ENCODE measurements at places on chromosomes 16 and 17.

GRCh38 chr16:88108762-88109161 is 157.5 kb downstream of the BANP start:
- DNase-seq: no peak

GRCh38 chr17:17028059-17028877 is 14.0 kb upstream of the MPRIP start:
- no peak for DNase-seq

- DNase-seq: no peak
These were observed 174.9 kb upstream of the CIBAR2 start for GRCh38 chr16:85286951-85287814.

- no peak for DNase-seq
These were observed 386.6 kb downstream of the XYLT1 start for GRCh38 chr16:17084130-17084529.

DNA sequence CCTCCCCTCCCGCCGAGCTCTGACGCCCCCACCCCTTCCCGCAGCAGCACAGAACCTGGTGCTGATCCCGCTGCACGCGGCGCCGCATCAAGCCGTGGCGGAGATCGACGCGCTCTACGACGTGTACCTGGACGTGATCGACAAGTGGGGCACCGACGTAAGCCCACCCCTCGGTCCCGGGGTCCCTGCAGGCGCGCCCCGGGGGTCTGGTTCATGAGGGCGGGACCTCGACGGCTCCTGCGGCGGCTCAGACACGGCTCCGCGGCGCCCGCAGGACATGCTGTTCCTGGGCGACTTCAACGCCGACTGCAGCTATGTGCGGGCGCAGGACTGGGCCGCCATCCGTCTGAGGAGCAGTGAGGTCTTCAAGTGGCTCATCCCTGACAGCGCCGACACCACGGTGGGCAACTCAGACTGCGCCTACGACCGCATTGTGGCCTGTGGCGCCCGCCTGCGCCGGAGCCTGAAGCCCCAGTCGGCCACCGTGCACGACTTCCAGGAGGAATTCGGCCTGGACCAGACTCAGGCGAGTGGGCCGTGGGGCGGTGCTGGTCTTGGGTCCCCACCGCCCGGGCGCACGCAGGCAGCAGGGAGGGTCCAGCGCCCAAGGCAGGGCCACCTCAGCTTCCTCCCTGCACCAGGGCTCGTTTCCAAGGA is 1.4 kb downstream of the DNASE1L2 start:
- no peak for DNase-seq

DNA sequence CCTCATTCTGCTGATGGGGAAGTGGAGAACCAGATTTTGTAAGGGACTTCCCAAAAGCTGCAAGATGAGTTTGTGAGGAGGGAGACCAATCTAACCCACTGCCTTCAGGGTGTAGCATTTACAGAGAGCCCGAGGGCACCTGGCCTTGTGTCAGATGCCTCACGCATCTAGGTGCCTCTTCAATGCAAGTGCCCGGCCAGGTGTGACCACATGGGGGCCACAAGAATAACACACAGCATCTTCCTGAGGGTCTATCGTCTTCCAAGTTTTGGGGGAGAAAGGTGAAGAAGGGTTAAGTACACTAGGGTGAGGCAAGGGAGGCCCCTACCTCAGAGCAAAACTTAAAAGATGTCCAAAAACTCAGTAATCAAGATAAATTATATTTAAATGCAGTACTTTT is 401.7 kb upstream of the CDH5 start:
- no peak for DNase-seq

DNA sequence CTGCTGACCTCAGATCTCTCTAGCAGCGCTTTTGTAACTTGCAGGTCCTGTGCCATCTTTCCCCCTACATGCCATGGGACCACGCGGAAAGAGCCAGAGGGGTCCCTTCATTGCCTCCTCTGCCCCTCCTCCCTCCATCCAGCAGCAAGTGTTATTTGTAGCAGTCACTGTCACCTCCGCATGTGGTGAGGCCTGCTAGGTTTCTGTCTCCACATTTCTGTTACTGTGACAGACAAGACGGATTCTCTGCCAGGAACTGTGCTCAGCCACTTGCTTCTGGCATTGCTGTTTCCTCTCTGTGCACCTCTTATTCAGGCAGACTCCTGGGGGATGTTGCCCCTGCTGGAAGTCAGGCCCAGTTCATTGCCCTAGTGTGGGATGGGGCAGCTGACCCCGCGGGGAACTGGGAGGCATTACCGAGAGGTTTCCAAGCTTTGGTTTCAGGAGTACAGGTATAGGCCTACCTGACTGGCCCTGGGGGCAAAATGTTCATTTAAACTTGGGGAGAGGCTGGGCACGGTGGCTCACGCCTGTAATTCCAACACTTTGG is 61.2 kb downstream of the RAB11FIP4 start:
- no peak for DNase-seq

GRCh38 chr17:30992551-30992950 is 21.7 kb downstream of the RNF135 start:
- DNase-seq: no peak

- DNase-seq: no peak
These were observed 37.6 kb downstream of the OR3A1 start for GRCh38 chr17:3260600-3260999.

DNA sequence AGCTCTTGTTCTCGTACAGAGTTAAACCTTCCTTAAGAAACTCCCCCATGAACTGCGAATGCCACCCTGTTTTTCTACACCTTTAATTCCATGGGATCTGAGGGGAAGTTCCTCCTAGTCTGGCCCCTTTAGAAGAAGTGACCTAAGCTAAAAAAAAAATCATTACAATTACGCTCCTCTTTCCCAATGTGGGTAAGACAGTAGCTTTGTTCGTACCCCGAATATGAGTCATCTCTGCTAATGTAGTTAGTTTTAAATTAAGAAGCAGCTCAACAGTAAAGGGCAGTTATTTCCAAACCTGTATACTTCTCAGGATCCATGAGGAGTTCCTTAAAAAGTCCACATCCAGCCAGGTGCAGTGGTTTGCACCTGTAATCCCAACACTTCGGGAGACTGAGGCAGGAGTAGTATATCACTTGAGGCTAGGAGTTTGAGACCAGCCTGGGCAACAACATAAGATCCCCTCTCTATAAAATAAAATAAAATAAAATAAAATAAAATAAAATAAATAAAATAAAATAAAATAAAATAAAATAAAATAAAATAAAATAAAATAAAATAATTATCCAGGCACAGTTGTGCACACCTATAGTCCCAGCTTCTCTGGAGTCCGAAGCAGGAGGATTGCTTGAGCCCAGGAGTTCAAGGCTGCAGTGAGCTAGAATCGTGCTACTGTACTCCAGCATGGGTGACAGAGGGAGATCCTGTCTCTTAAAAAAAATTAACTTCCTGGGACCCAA is 26.1 kb downstream of the RCVRN start:
- DNase-seq: no peak

DNA sequence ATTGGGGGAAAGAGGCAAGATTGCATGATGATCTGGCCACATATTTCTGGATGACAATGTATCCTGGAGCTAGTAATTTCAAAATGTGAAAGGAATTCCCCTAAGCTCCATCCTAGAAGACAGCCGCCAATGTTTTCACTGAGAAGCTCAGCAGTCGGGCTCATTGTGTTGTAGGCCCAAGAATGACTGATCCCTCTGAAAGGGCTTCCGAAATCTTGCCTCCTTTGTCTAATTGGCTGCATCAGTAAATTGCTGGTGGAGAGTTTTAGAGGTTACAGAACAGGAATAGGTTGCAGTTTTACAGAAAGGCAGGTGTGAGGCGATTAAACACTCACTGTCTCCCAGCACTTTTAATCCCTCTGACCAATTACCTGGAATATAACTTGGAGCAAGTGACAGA is 464.1 kb upstream of the SALL1 start:
- DNase-seq: no peak

- no peak for DNase-seq
These were observed 309.4 kb upstream of the XYLT1 start for GRCh38 chr16:17780181-17780580.

- no peak for DNase-seq
These were observed 5.9 kb downstream of the HAS3 start for GRCh38 chr16:69111216-69111875.

- no peak for DNase-seq
These were observed 6.9 kb downstream of the TSC2 start for GRCh38 chr16:2054543-2055245.

DNA sequence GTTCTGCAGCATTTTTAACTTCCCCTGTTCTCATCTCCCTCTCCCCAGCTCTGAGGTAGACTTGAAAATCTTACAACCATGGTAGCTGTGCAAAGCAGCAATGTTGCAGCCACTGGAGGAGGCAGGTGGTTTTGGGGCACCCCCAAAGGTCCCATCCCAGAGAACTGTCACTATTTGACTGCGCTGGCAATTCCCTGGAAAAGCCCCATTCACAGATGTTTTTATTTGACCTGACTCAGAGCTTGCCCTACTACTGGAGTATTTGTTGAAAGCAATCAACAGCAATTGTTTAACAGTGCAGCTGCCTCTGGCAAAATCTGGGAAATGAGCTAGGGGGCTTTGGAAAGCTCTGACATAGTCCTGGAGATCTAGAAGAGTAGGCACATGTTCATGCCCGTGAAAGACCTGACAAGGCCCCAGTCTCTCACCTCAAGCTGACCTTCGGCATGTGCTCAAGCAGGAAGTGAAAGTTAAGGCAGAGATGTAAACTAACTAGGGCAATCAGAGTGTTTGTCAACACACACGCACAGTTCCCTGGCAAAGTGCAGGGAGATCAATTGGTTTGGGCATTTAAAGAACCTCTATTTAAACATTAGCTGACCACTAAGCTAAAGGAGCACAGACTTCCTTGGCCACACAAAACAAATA is 19.7 kb upstream of the PIK3R5 start:
- DNase-seq: no peak

GRCh38 chr16:57878586-57878985 is 76.3 kb upstream of the KIFC3 start:
- no peak for DNase-seq

DNA sequence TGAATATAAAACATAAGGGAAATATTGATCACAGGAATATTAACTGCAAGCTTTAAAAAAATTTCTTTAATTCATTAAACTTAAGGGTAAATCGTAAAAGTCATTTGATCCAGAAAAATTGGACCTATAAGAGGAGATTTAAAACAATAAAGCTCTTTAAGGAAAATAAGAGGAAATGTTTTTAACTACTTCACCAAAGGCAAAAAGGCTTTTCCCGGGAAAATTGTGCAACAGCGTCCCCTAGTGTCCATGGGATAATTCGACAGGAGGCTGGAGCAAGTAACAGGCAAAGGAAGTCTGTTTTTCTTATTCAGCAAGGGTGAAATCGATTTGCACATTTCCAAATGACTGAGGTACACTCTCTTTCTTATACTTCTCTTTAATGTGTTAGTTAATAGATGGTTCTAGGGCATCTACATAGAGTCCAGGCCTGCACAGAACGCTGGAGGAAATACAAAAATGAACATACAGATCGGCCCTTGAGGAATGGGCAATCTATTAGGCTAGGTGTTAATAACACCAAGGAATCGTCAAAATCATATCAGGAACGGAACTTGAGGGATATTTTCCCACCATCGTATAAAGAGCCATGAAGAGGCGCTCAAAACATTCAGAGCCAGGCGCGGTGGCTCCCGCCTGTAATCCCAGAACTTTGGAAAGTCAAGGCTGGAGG is 61.4 kb downstream of the ZNF18 start:
- peak; percentile 17 for DNase-seq

DNA sequence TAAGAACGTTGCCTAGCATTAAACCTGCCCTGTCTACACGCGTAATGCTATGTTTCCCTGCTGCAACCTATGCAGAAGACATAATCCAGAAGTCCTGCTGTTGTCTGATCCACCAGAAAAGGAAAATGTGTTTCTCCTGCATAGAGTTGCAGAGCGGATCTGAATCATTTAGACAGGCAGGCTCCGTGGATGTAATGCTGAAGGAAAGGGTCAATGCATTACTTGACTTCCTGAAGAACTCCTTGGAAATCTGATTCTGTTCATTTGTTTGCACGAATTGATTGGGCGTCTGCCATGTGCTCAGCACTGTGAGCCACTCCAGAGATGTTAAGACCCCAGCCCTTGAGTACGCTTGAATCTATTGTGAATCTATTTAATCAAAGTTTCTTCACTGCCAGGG is 83.4 kb downstream of the FOXL1 start:
- DNase-seq: no peak

DNA sequence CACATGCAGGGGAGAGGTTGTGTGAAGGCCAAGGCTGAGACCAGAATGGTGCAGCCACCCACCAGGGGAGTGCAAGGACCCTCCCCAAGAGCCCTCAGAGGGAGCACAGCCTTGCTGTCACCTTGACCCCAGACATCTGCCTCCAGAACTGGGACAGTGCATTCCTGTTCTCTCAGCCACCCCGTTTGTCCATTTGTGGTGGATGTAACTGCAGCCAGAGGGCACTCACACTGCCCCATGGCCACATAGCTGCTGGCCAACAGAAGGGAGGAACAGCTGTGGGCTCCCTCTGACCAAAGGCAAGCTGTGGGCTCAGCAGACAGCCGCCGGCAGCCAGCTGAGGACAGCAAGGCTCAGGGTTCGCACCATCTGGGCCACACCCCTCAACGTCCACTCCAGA is 49.8 kb upstream of the KLHDC4 start:
- DNase-seq: no peak

- DNase-seq: no peak
These were observed 21.6 kb downstream of the VASN start for GRCh38 chr16:4393240-4393600.
